ENCODE measurements at places on chromosomes 7 and 10.

DNA sequence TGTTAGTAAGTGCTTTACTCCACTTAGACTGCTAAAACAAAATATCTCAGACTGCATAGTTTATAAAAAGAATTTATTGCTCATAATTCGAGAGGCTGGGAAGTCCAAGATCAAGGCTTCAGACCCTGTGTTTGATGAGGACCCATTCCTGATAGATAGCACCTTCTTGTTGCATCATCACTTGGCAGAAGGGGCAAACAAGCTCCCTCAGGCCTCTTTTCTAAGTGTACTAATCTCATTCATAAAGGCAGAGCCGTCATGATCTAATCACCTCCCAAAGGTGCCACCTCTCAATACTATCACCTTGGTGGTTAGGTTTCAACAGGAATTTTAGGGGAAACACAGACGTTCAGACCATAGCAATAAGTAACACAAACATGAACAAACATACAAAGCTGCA, 55.4 kb downstream of the CRPPA start:
- DNase-seq, result no peak

GRCh38 chr10:113732966-113733365, 18.5 kb upstream of the PLEKHS1 start:
- DNase-seq, result no peak

DNA sequence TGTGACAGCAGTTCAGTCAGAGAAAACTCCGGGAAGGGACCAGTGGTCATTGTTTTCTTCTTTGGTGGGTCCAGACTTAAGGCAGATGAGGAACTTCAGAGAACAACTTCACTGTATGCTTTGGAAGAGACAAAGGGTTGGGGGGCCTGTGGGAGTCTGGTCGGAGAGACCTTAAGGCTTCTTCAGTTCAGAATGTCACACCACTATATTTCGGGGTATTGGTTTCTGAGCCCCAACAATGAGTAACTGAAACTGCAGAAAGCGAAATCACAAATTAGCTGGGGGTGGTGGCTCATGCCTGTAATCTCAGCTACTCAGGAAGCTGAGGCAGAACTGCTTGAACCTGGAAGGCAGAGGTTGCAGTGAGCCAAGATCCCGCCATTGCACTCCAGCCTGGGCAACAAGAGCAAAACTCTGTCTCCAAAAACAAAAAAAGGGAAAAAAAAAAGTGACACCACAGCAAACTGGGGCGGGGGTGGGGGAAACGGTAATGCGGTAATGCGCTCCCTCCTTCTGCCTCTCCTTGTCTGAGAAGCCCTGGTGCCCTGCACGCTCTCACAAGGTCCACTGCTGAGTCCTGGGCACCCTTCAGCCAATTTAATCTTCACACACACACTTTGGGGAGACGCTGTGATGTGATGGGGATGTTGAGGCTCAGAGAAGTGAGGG, 2.2 kb upstream of the ADIRF start:
- no peak for DNase-seq

GRCh38 chr7:135792363-135792668, 43.7 kb upstream of the FAM180A start:
- no peak for DNase-seq

GRCh38 chr10:126165874-126166273, 222.4 kb downstream of the ADAM12 start:
- DNase-seq, result no peak

GRCh38 chr10:88949912-88950837, 2.4 kb downstream of the ACTA2 start:
- DNase-seq, result no peak

GRCh38 chr10:112984756-112985155, 34.7 kb downstream of the TCF7L2 start:
- DNase-seq, result no peak

DNA sequence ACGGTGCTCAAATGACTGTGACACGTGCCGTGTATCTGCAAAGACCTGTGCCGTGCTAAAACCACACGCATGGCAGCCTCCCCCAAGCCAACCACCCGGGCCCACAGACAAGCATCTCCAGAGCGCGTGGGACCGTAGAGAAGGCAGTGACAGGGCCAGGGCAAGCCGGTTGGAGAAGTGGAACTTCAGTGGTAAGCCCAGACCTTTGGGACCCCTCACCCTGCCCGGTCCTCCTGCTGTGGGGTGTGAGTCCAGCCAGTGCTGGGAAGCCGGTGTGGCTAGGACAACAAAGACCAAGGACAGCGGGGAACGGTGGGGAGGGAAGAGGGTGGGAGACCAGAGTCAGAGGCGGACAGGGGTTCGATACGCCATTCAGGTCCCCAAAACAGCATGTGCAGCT, 476.2 kb downstream of the DNAJB6 start:
- no peak for DNase-seq

DNA sequence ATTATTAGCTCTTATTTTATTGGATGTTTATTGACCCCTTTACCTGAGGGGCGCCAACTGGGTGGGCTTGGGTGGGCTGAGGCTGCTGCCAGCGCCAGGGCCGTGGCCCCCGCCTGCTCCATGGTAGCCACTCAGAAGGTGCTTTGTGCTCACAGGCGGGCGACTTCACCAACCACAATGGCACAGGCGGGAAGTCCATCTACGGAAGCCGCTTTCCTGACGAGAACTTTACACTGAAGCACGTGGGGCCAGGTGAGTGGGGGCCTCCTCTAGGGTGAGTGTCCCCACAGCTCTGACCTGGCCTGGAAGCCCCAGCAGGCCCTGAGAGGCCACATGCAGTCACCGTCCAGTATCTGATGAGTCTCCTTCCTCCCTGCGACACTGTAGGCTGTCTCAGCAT, 4.1 kb downstream of the PPIF start:
- no peak for DNase-seq

GRCh38 chr10:6342096-6342685, 139.5 kb downstream of the PFKFB3 start:
- DNase-seq, result no peak

- no peak for DNase-seq
Observed at GRCh38 chr10:117390420-117390819, 15.2 kb upstream of the PDZD8 start.

GRCh38 chr7:90175667-90176066, 21.4 kb downstream of the STEAP1 start:
- no peak for DNase-seq

DNA sequence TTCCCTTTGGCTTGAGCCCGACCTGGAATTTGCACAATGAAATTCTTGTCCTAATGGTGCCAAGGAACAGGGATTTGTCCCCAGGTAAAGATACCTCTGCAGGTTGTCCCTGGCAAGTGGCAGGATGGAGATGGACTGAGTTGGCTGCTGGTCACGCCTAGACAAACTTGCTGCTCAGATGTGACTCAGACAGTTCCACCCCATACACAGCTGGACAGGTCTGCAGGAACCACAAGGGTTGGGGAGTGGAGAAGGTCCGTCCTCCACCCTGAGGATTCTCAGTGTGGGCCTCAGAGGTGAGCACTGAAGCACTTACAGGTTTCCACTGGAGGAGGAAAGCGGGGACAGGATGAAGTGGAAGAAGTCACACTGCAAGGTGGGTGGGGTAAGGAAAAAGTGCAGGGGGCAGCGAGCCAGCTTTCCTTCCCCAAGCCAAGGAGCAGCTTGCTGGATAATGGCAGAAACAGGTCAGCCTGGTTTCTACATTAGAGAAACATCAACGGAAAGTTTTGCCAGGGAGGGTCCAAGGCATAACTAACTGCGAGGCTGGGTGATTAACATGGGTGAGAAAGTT, 20.5 kb downstream of the ITPRIP start:
- no peak for DNase-seq

DNA sequence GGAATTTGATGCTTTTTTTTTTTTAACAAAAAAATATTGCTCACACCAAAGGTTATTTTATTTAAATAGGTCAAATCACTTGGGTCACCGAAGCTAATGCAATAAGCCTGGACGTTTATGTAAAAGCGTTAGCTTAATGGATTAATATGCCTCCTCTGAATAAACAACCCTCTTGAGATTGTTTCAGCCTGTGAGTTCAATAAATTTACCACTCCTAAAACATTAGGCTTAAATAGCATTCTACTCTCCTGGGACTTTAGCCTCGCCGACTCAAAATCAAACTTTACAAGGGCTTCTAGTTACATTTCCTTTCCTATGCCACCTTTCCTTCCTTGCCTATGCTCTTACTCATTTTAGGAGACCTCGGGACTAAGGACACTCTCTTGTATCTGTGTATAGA, 79.3 kb downstream of the DNAJB9 start:
- no peak for DNase-seq

DNA sequence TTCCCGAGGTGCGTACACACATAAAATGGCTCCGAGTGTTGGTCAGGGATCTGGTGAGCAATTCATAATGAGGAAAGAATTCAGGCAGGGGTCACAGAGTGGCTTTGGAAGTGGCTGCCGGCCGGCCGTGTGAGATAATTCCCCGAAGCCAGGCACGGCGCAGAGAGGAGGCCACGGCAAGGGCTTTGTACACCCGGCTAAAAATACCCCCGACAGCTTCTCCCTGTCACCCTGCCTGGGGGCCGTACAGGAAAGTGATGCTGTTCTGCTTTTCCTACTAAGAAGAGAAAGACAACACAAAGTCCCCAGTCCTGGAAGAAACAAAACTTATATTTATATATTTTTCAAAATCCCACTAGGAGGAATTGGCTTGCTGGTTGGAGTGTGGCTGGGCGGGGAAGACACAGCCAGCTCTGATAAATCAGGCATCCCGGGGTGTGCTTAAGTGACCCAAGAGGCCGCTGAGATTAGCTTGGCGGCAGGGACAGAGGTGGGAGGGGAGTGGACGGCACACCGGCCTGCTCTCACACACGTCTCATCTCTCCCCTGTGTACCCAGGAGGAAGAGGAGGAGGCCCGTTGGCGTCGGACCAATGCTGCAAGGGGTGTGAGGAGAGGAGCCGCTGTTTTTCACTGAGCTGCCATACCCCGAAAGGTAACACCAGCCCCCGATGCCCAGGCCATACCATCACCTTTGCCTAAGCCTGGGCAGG, 70.5 kb downstream of the ZMIZ1 start:
- DNase-seq, result no peak

GRCh38 chr7:35528381-35528977, 166.5 kb downstream of the HERPUD2 start:
- no peak for DNase-seq

DNA sequence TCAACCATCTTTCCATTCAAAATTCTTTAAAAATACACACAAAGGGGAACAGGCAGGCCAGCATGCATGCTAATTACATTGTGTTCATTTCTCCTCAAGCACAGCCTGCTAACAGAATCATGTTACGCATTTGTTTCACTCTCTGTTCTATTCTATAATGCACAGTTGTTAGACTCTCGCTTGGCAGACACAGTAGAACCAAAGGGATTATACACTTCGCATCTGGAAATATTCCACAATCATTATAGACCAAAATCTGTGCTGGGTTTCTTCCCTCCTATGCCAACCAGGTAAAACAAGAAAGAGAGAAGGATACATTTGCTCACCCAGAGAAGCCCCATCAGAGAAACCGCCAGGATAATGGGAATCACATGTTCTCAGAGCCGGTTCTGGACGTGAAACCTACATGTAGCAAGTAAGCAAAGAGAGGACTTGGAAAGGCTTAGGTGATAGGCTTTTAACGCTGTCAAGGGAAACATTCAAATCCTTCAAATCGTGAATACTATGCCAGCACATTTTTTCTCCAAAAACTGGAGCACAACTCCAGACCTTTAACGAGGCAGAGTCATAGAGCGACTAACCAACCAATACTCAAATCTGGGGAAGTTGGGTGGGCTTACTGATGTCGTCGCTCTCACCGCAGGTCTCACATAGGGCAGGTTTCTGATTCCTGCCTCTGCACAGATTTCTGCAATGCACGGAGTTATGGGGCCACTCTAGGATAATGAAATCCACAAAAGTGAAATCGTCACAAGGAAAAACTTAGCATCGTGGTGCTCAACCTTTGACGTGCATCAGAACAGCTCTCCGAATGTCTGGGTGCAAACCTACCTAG, 380.5 kb upstream of the AUTS2 start:
- no peak for DNase-seq

DNA sequence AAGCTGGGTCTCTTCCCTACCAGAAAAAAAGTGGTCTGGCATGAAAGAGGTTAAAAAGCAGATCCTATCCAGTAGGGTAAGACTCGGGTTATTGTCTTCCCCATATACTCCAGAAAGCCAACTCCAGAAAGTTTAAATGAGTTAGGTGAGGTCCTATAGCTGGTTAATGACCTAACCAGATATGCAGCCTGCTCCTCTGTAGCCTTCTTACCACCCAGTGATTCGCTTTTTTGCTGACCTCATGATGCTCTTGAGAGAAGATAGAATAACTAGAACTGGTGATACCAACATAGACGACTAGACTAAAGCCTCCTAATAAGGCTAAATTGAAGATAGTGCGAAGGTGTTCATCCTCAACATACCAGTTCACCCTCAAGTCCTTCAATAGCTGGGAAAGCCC, 675 bp upstream of the GIMAP1 start:
- no peak for DNase-seq

- no peak for DNase-seq
Observed at GRCh38 chr10:114487815-114488536, 83.7 kb upstream of the AFAP1L2 start.

- no peak for DNase-seq
Observed at GRCh38 chr7:159067576-159068487, 76.8 kb downstream of the VIPR2 start.

GRCh38 chr10:103715430-103715829, 139.9 kb downstream of the SH3PXD2A start:
- no peak for DNase-seq

GRCh38 chr10:70528741-70529362, 50.3 kb downstream of the PALD1 start:
- DNase-seq, result no peak

GRCh38 chr10:124641282-124642087, 102.7 kb downstream of the FAM53B start:
- DNase-seq, result peak; percentile 28

GRCh38 chr10:78511324-78512204, 477.9 kb downstream of the RPS24 start:
- no peak for DNase-seq

DNA sequence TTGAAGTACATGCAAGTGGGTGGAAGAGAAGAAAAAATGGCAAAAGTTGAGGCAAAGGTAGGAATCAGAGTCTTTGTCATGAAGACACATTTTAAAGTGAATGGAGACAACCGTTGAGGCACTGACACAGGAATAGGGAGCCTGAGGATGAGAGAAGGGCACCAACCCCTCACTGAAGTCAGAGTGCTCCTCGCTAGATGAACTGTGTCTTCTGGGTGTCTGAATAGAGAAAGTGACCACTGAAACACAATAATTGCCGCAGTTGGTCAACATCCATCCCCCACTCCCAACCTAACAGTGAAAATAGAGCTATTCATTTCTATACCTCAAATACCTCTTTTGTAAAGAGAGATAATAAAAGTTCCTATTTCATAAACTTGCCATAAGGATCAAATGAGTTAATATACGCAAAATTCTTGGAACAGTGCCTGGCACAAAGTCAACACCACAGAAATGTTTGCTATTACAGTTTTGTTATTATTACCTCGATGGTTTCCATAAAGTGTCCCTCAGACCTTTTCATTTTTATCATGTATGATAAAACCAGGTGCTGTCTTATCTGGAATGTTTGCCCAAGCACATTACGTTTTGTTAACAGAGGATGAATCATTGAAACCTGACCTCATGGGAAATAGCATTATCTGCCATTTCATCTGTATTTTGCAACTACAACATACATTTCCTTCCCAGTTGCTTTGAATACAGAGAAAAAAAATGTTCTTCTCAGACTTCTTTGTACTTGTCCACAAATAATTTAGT, 61.8 kb upstream of the SP4 start:
- DNase-seq, result no peak

GRCh38 chr7:97179454-97180104, 62.1 kb downstream of the SDHAF3 start:
- DNase-seq, result peak; percentile 13
